ENCODE measurements at places on chromosomes 5 and 9. TPM values are rescaled to one million over a fixed set of nuclear protein-coding genes. Genes with fewer than 3 reads are reported as not detected.

DNA sequence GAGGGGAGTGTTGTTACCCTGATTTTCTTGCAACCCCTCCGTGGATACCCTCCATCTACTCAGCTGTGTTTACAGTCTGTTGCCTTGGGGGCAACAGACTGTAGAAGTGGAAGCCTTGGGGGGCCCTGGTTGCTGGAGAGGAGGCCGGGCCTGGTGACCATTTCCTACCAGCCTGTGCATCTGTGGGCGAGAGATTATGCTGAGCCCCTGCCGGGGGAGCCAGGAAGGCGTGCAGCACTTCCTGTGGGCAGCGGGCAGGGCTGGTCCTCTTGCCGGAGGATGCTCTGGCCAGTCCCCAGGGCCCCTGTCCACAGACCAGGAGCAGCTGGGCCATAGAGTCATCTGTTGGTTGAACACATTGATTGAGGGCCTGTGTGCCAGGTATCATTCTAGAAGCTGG, 11.1 kb downstream of the ERGIC1 start:
- H3K4me3 ChIP-seq = no peak overlapping the region
- H3K36me3 ChIP-seq = peaks cover 3% of the 10 kb centered on the region
- H3K27ac ChIP-seq = no peak overlapping the region
- H3K4me1 ChIP-seq = peaks cover 12% of the 10 kb centered on the region
- H3K27me3 ChIP-seq = no peaks in the 10 kb centered on the region
- DNase-seq = no peak

GRCh38 chr5:151523335-151523734, 67.8 kb downstream of the FAT2 start:
- peaks cover 3% of the 10 kb centered on the region for H3K4me1 ChIP-seq
- DNase-seq = peak; percentile 57
- H3K4me3 ChIP-seq = no peak overlapping the region
- H3K27ac ChIP-seq = no peak overlapping the region

- H3K4me1 ChIP-seq = peaks cover 2% of the 10 kb centered on the region
- no peak overlapping the region for H3K4me3 ChIP-seq
- no peak overlapping the region for H3K27ac ChIP-seq
- no peaks in the 10 kb centered on the region for H3K36me3 ChIP-seq
Measured at GRCh38 chr9:16182784-16183183, 629.9 kb downstream of the CCDC171 start.

DNA sequence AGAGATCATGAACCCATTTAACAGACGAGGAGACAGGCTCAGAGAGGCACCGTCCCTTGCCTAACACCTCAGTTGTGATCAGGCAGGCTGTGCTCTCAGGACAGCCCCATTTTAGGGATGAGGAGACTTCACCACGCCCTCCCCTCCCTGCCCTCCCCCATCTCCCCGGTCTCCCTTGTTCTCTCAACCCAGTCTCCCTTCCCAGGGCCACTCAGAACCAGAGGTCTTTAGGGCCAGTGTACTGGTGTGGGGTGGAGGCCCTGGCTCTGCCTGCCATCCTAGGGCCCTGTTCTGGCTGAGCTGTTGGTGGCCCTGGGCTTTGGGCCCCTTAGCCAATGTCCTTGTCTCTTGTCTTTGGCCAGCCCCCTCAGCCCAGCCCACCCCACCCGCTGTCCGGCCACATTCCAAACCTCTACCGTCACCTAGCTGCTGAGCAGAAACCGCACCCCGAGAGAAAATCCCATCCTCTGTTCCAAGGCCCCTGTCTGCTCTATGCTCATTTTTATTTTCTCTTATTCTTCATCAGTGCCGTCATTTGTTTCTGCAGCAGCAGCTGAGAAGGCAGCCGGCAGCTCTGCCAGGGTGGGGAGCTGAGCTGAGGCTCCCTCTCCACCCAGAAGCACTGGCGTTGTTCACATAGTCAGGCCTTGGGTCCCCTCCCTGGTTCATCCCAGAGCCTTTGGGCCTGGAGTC, 33.9 kb downstream of the OLFML2A start:
- H3K27ac ChIP-seq = no peak overlapping the region
- no peaks in the 10 kb centered on the region for H3K36me3 ChIP-seq
- no peak for DNase-seq
- no peak overlapping the region for H3K4me3 ChIP-seq
- no peaks in the 10 kb centered on the region for H3K4me1 ChIP-seq
- no peaks in the 10 kb centered on the region for H3K27me3 ChIP-seq

DNA sequence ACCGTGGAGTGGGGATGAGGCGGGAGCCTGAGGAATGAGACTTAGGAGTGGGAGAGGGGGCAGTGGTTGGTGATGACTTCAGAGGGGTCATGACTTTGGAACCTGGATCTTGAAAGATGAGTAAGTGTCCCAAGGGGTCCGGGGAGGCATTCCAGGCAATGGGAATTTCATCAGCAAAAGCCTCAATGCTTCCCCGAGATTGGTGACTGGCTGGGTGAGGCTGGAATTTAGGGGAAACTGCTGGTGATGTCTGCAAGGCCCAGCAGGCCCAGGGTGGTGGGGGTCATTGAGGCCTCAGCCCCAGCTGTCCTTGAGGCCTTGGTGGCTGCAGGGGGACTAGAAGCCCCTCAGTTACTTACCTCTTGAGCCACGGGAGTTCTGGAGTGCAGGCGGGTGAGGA, 7.5 kb downstream of the NDST1 start:
- no peak for DNase-seq
- H3K27me3 ChIP-seq = no peaks in the 10 kb centered on the region
- no peak overlapping the region for H3K27ac ChIP-seq
- H3K4me3 ChIP-seq = no peak overlapping the region
- no peaks in the 10 kb centered on the region for H3K36me3 ChIP-seq

DNA sequence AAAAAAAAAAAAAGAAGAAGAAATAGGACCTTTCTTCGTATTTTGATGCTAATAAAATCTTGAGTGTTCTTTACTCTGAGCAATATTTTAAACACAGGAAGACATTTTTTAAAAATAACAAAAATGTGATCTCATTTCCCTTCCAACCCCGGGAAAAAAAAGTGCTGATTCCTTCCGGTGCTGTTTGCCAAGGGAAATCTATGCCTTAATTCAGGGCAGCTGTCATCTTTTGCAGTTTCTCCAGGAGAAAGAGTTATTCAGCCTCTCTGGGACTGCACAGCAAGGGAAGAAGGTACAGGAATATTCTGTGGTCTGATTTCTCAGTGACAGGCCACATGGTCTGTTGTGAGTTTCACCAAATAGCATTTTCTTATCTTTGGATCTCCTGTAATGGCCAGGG, 291.9 kb upstream of the IRX1 start:
- H3K36me3 ChIP-seq = no peaks in the 10 kb centered on the region
- no peaks in the 10 kb centered on the region for H3K27me3 ChIP-seq
- H3K4me3 ChIP-seq = no peak overlapping the region
- H3K27ac ChIP-seq = no peak overlapping the region
- no peaks in the 10 kb centered on the region for H3K4me1 ChIP-seq

- H3K4me1 ChIP-seq = peaks cover 52% of the 10 kb centered on the region
- peak; percentile 44 for DNase-seq
- H3K4me3 ChIP-seq = peak overlapping the region; percentile 66
- peaks cover 2% of the 10 kb centered on the region for H3K27me3 ChIP-seq
Measured at GRCh38 chr9:114958021-114958843, 27.8 kb upstream of the TNFSF8 start.

DNA sequence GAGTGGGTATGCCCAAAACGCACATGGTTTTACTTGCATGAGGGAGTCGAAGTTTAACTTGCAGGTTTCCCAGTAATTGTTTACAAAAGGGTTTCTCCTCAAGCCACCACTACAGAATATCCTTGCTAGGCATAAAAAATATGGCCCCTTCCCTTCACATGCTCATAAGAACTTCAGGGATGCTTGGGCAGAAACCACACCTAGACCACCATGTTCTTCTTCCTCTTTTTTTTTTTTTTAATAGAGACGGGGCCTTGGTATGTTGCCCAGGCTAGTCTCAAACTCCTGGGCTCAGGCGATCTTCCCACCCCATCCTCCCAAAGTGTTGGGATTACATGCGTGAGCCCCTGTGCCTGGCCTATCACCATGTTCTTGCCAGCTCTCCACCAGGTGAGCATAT, 18.6 kb upstream of the PLIN2 start:
- H3K27ac ChIP-seq = no peak overlapping the region
- no peaks in the 10 kb centered on the region for H3K27me3 ChIP-seq
- H3K36me3 ChIP-seq = no peaks in the 10 kb centered on the region
- no peak for DNase-seq

DNA sequence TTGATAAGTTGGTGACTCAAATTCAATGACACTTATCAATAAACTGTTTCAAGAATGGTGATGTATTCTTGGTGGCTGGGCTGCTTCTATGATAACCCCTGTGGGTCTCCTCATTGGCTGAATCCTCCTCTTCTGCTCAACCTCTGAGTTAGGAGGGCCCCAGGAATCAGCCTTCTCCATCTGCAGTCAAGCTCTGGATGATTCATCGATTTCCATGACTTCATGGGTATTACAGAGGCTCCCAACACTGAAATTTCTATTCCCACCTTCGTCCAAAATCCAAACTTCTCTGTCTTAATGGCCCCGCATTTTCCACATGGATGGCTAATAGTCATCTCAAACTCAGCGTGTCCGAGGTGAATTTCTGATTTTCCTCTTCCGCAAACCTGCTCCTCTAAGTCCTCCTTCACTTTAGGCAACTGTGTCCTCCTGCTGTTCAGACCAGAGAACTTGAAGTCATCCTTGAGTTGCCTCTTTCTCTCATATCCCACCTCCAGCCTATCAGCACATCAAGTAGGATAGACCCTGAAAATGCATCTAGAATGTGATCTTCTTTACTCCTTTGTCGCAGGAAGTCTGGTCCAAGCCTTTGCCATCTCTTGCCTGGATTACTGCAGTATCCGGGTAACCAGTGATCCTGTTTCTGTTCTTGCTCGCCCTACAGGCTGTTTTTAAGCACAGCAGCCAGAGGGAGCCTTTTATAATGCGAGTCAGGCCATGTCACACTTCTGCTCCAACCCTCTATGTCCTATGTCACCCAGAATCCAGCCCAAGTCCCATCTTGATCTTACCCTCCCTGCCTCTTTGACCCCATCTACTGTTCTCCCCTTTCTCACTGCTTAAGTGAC, 41.4 kb upstream of the IL7R start:
- no peak overlapping the region for H3K4me3 ChIP-seq
- H3K4me1 ChIP-seq = peaks cover 52% of the 10 kb centered on the region
- peaks cover 6% of the 10 kb centered on the region for H3K36me3 ChIP-seq
- H3K27me3 ChIP-seq = no peaks in the 10 kb centered on the region

DNA sequence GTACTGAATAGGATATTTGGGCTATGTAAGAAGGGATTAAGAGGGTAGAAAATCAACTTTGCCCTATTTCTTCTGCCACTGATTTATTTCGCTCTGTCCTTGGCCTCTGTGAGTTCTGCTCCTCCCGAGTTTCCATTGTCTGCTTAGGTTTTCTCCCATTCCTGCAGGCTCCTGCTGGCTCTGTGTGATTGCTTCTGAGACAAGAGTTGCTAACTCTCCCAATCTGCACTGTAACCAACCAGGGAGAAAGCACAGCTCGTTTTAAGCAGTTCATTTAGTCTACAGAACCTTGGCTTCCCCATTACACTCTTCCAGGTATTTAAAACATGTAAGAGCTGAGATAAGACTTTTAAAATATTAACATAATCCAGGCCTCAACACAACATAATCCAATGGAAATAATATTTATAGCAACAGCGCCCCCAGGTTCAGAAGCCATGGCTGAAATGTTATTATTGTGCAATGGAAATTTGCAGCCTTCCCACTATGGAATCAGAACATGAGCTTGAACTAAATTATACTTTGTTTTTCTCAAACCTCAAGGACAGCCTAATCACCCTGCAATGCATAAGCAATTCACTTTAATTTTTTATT, 203.5 kb downstream of the ERCC6L2 start:
- H3K4me1 ChIP-seq = no peaks in the 10 kb centered on the region
- no peaks in the 10 kb centered on the region for H3K36me3 ChIP-seq
- peaks cover 14% of the 10 kb centered on the region for H3K27me3 ChIP-seq
- H3K27ac ChIP-seq = no peak overlapping the region
- H3K4me3 ChIP-seq = no peak overlapping the region

- no peaks in the 10 kb centered on the region for H3K36me3 ChIP-seq
- no peak overlapping the region for H3K4me3 ChIP-seq
- no peak overlapping the region for H3K27ac ChIP-seq
- H3K27me3 ChIP-seq = no peaks in the 10 kb centered on the region
- no peaks in the 10 kb centered on the region for H3K4me1 ChIP-seq
Measured at GRCh38 chr9:117987945-117988344, 283.7 kb downstream of the TLR4 start.

- H3K4me3 ChIP-seq = no peak overlapping the region
- no peaks in the 10 kb centered on the region for H3K27me3 ChIP-seq
- no peaks in the 10 kb centered on the region for H3K4me1 ChIP-seq
- H3K27ac ChIP-seq = no peak overlapping the region
- no peak for DNase-seq
Measured at GRCh38 chr5:91345461-91345860, 37.7 kb downstream of the ARRDC3 start.

- H3K36me3 ChIP-seq = no peaks in the 10 kb centered on the region
- H3K4me3 ChIP-seq = no peak overlapping the region
- H3K4me1 ChIP-seq = peaks cover 14% of the 10 kb centered on the region
- peaks cover 21% of the 10 kb centered on the region for H3K27me3 ChIP-seq
- no peak for DNase-seq
- no peak overlapping the region for H3K27ac ChIP-seq
Measured at GRCh38 chr9:76701441-76702039, 62.7 kb upstream of the PCA3 start.

DNA sequence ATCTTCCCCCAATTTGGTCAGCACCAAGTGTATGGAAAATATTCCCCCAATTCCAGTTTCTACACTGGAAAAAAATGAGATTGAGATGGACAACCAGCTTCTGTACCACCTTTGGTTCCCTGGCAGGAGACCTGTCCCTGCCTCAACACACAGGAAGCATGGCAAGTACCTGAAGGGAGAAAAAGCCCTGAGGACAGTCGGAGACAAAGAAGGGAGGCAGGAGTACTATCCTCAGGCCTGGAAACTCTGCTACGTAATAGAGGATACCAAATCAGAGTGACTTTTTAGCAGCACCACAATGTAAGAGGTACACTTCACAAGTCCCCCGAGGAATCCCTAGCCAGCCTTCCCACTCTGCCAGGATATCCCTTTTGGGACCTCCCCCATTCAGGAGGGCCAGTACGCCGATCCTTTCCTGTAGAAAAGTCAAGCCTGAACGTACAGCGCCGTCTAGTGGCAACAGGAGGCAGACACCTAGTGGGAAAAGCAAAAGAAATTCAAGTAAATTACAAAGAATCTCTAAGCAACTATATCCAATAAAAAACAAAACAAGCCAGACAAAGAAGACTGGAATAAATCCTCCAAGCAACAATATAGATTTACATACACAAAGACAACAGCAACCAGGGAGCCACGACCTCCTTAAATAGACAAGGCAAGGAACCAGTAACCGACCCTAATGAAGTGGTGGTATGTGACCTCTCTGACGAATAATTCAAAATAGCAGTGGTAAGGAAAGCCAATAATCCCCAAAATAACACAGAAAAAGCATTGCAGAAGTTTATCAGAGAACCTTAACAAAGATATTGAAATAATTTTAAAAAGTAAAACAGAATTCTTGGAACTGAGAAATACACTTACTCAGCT, 63.3 kb upstream of the SLCO6A1 start:
- H3K27me3 ChIP-seq = peaks cover 9% of the 10 kb centered on the region
- no peaks in the 10 kb centered on the region for H3K36me3 ChIP-seq
- peak; percentile 7 for DNase-seq
- no peak overlapping the region for H3K4me3 ChIP-seq
- H3K27ac ChIP-seq = no peak overlapping the region
- H3K4me1 ChIP-seq = no peaks in the 10 kb centered on the region

ZBTB34 gene
- total RNA-seq = 8.3 TPM

MOB3B gene
- total RNA-seq = 0.71 TPM

IPPK gene
- 10.9 TPM for total RNA-seq

PCDHGB4 gene
- not detected for total RNA-seq

Data from activated CD4-positive, alpha-beta T cell treated with anti-CD3 and anti-CD28 coated beads, Interleukin-2, amount 10 ng/mL, durations not matched to agents 7 days and 5 days (primary cell).